ENCODE measurements at places on chromosomes 3 and 15. TPM values are rescaled to one million over a fixed set of nuclear protein-coding genes. Genes with fewer than 3 reads are reported as not detected.

Gene RTP1
- not detected for total RNA-seq

Gene GOLGA6L10
- 4.3 TPM for total RNA-seq

Gene FEZF2
- not detected for total RNA-seq

Gene HESX1
- 0.57 TPM for total RNA-seq

Gene SPINK8
- 12.0 TPM for total RNA-seq

Gene CHRM5
- total RNA-seq = not detected

Gene GASK1A
- 14.6 TPM for total RNA-seq

Gene FOXB1
- total RNA-seq = not detected

Gene ASB14
- total RNA-seq = not detected

Gene HRG
- total RNA-seq = not detected

Gene AHSG
- not detected for total RNA-seq

Gene SPATA12
- total RNA-seq = not detected
